MG63 (cell line): ENCODE measurements at places on chromosomes 6 and 20. TPM values are rescaled to one million over a fixed set of nuclear protein-coding genes. Genes with fewer than 3 reads are reported as not detected.

The LIN28B gene
- not detected in 2 replicates for total RNA-seq

The TMEM200A gene
- total RNA-seq = 0.13 TPM in 1 of 2 replicates, not detected in the other

The LY6G5B gene
- total RNA-seq = 0.42 and 1.1 TPM in 2 replicates

The POU5F1 gene
- total RNA-seq = 1.3 and 4.3 TPM in 2 replicates

The TMEM244 gene
- total RNA-seq = not detected in 2 replicates

The PDE10A gene
- total RNA-seq = 0.10 and 1.3 TPM in 2 replicates

The TRIM10 gene
- total RNA-seq = not detected in 2 replicates

The C2 gene
- 0.13 and 0.20 TPM in 2 replicates for total RNA-seq

The CEBPB gene
- total RNA-seq = 22.5 and 46.5 TPM in 2 replicates

The NRSN1 gene
- total RNA-seq = not detected in 2 replicates
